ENCODE measurements at places on chromosomes 6 and 20.

DNA sequence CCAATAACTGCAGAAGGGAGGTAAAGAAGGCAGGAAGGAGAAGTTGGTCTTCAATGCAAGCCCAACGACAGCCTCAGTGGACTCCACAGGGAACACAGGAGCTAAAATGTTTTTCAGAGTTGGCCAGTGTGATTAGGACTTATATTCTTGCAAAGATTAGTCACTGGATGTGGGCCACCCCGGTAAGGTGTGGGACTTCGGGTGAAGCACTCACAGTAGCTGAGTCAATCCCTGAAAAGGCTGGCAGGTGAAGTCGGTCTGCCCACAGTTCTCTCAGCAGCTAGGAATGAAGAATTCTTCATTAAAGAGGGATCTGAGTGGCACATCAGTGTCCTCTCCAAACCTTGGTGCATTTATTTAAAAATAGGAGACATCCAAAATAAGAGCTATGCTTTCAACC, 94.8 kb downstream of the KLHL32 start:
- no peak for DNase-seq

DNA sequence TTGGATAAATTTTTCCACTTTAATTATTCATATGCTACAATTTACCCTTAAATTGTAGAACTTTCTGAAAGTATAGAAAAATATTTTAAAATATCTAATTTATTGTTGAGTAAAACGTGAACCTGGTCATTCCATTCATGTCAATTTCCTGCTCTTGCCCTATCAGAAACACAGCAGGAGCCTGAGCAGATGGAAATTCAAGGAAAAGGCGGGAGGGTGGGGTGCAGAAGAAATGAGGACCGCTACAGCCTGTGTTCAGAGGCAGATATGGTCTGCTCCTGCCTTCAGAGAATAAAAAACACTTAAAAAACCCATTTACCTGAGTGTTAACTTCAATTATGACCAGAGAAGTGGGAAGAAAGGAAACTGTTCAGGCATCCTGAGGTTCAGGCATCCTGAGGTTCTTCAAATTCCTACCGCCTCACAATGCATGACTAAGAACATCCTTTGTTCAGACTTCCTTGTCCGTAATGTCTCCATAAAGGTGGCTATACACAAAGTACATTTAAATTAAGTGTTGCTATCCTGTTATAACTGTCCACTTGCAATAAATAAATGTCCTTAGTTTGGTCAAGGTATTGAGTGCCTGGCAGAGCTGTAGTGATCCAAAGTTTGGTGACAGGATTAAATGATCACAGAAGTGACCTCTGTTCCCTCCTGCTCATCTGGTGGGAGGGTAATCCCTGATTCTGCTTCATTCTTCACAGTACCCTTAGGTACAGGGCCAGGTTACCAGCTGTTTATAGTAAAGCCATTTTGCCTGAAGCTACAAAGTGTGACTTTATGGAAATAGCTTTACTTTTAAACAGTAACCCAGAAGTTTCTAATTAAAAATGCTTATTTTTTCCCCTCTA, 109.1 kb downstream of the MAN1A1 start:
- peak; percentile 19 for DNase-seq

DNA sequence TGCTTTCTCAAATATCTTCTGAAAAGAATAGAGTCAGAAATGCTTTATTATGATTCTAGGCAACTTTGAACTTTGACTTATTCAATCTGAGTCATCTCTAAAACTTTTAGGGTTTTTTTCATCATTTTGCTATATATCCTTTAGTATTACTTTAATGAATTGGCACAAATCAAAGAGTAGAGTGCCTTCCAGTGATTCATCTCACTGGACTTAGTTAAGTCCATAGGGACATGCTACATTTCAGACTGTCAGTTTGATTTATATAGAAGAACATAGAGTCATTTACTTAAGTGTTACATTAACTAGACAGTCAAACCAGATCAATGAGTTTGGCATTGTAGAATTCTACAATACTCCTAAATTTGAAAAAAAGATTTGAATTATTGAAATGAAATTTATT, 1235.7 kb upstream of the MAP3K7 start:
- no peak for DNase-seq

DNA sequence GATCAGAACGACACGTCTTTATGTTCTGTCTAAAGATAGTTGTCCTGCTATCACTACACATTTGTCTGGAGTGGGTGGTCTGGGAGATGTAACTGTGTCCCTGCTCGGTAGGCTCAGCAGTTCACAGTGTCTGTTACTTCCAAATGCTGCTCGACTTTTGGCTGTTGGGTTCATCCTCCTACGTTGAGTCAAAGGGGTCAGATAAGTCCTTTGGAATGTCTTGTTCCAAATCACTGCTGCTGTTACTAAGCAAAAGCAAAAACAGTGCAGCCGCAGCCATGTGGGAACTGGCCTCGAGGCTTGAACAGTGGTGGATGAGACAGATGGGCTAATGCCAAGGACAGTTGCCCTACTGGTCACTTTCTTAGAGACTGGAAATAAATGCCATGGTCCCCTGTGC, 272.2 kb upstream of the MAP3K7 start:
- peak; percentile 39 for DNase-seq

- DNase-seq, result peak; percentile 73
Observed at GRCh38 chr6:149566410-149567193, 427 bp downstream of the GINM1 start.

- DNase-seq, result no peak
Observed at GRCh38 chr6:33207552-33208090, 679 bp upstream of the RING1 start.

DNA sequence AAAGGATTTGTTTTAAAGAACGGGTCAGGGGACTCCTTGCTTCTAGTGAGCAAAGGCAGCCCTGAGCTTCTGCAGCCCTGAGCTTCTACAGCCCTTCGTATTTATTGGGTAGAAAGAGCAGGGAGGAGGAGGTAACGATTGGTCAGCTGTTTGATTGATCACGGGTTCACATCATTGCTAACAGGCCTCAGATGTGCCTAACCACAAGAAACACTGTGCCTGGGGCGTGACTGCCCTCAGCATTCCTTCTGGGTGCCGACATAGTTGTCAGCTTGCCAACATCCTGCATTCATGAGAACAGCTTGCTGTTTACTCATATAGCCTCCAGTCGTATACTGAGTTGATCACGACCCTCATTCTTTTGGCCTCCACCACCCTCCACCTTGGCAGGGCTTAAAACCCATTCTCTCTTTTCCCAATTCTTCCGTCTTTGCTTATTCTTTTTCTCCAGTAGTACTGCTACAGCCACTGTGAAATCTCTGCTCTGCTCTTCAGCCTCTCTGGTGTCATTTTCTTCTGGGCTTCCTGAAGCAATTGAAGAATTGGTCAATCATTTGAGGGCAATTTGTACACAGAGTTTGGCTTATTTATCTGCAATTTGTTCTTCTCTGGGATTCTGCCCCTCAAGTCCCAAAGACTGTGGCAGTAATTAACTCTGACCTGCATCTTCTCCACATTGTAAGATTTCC, 25.4 kb upstream of the NOP56 start:
- DNase-seq, result peak; percentile 32

DNA sequence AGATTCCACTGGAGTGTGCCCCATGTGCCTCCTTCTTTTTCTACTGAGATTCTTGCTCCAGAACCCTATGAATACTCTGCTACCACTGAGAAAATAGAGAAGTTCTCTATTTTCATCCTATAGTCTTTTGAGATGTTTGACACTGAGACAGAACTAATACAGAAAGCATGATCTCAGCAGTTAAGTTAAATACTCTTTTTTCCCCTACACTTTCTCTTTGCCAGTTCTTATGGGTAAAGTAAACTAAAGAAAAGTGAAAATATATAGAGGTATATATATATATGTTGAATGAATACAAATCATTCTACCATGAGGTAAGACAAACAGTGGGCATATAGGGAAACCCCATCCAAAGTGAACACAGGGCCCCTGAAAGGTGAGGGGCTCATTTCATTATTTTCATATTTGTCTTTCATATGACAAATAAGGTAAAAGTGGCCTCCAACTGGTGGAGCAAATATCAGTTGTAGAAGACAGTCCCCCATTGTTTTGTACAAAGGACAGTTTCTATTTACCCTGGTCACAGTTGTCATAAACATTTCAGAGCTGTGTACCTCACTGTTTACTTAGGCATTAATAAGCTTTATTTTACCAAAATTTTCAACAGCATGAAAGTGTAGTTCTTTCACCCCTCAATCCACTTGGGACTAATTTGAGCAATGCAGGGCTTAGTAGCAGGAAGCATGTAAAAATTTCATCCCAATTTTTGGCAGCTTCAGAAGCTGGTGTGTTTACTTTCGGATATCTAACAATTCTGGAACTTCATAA, 188.3 kb upstream of the MARCKS start:
- DNase-seq, result no peak

- no peak for DNase-seq
Observed at GRCh38 chr6:124999105-124999764, 37.0 kb downstream of the RNF217 start.

- DNase-seq, result no peak
Observed at GRCh38 chr6:123213921-123214320, 217.9 kb downstream of the CLVS2 start.

All from ELF-1 (cell line).